ENCODE measurements at places on chromosomes 12 and 14.

- DNase-seq = no peak
Measured at GRCh38 chr12:45343269-45344051, 127.6 kb downstream of the ANO6 start.

- DNase-seq = no peak
Measured at GRCh38 chr14:89325299-89325883, 91.6 kb downstream of the FOXN3 start.

DNA sequence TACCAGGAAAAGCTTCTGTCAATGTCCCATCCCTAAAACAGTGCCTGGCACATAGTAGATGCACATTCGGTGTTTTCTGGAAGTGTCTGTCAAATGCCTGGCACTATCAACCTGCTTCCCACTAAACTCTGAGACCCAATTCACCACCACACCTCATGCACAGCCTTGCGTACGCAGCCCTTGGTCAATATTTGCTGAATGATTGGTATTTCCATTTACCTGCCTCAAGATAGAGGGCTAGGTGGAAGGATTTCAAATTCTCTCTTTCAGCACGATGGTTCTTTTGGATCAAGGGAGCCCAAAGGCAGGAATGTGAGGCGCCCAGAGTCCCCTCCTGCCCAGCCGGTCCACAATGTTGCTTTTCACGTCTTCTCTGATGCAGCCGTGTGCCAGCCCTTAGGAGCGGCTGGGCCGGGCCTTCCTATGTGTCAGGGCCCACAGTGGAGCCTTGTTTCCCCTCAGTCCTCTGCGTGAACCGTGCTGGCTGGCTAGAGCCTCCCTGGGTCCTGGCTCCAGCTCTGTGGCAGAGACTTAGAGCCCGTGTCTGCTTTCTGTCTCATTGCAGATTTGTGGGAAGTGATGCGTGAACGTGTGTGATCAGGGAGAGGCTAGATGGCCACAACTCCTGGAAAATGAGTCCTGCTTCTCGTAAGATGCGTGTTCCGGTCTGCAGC is 99.9 kb upstream of the RFLNA start:
- DNase-seq = no peak

GRCh38 chr12:93594766-93595311 is 22.4 kb downstream of the SOCS2 start:
- DNase-seq = no peak

GRCh38 chr12:42933461-42934081 is 344.0 kb upstream of the PRICKLE1 start:
- DNase-seq = no peak
